ENCODE measurements at places on chromosomes 1 and 21.

GRCh38 chr1:171742577-171742922 is 685 bp upstream of the VAMP4 start:
- DNase-seq, result no peak

DNA sequence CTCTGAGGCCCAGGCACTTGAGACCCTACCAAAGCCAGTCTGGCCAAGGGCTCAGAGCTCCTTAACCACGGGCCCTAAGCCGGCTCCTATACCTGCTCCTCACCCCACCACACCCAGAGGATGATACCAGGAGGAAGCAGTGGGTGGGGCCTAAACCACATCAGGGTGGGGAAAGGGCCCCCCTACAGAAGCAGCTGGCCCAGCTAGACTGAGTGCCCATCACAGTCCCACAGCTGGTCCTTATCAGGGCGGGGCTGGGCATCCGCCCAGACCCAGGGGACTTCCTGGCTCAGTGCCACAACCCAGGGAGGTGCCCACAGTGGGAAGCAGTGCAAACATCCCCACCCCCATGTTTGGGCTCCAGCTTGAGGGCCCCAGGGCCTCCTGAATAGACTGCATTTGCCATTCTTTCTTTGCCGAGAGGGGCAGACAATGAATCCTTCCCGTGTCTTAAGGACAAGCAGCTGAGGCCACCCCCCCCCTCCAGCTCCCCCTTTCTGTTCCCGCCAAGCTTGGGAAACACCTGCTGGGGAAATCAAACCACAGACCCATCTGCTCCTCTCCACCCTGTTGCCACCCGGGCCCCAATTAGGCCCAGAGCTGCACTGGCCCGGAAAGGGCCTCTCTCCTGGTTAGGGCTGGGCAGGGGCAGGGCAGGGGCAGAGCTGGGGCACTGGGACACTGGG is 6.2 kb downstream of the E2F2 start:
- peak; percentile 70 for DNase-seq

DNA sequence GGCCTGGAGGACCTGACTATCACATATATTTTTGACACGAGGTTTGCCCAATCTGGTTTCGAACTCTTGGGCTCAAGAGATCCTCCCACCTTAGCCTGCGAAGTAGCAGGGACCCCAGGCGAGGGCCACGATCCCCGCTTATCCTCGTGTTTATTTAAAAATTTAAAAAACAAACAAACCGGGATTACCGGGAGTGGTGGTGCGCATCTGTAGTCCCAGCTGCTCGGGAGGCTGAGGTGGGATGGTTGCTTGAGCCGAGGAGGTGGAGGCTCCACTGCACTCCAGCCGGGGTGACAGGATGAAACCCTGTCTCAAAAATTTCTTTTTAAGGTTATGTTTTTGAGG is 452 bp upstream of the EXOSC10 start:
- DNase-seq, result no peak

DNA sequence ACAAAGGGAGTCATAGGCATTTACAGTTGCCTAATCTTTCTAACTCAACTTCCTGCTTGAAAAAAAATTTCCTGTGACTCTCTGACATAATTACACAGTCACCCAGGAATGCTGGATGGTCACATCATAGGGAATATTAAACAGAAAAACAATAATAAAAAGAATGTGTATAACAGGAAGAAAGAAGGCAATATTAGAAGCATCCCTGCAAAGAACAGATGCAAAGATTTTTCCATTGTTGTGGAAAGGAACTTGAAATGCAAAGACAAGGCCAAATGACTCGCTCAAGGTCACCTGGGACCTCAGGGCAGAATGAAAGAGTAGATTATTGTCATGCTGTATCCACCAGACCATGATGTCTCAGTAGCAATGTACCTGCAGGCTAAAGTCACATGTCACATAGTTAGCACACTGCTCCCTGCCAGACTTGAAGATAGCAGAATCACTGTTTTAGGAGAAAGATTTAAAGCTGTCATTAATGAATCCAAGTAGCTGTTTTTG is 184.3 kb downstream of the CYYR1 start:
- DNase-seq, result no peak

GRCh38 chr21:42471206-42471605 is 24.8 kb downstream of the RSPH1 start:
- no peak for DNase-seq

GRCh38 chr1:1578371-1578940 is 3.8 kb upstream of the SSU72 start:
- DNase-seq, result no peak

- no peak for DNase-seq
These were observed 207.7 kb downstream of the DYRK1A start for GRCh38 chr21:37574316-37574715.

- no peak for DNase-seq
These were observed 659.3 kb downstream of the USP25 start for GRCh38 chr21:16388911-16389560.

DNA sequence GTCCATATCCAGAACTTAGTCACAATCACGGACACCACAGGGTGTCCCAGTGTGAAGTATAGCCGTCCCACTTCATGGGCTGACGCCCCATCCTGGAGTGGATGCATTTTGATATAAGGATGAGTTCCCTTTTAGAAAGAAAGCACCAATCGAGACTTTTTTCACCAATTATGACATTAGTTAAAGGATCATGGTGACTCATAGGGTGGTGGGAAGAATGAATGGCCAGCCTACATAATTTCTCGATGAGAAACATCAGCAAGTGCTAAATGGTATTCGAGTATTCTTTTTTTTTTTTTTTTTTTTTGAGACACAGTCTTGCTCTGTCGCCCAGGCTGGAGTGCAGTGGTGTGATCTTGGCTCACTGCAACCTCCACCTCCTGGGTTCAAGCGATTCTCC is 38.5 kb upstream of the USP1 start:
- DNase-seq, result no peak

DNA sequence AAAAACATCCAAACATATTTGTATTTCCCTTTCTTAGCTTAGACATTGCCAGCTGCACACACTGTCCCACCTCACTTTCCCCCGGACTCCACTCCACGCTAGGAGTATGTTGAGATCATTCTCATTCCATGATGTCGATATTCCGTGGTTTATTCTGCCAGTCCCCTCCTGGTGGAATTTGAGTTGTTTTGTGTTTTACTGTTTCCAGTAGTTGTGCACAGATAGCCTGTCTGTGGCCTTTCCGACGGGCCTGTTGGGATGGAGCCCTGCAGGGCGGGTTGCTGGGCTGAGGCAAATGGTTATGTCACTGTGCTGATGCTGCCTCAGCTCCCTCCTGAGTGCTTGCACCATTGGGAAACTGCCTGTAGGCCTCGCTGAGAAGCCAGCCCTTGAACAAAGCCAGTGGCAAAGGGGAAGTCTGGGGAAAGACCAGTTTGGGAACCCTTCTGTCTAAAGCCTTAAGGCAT is 12.8 kb downstream of the TRAPPC10 start:
- no peak for DNase-seq

Data from CD4-positive, alpha-beta T cell treated with Interleukin-17A for 1 hour (primary cell).